HepG2 (cell line): ENCODE measurements at places on chromosomes 7 and 10. TPM values are rescaled to one million over a fixed set of nuclear protein-coding genes. Genes with fewer than 3 reads are reported as not detected.

SFRP4 gene
- 1.2 and 1.8 TPM in 2 replicates for total RNA-seq

CPEB3 gene
- 0.66 and 0.88 TPM in 2 replicates for total RNA-seq

ABCB1 gene
- 25.9 and 42.8 TPM in 2 replicates for total RNA-seq

PDE1C gene
- not detected in 2 replicates for total RNA-seq

DNA sequence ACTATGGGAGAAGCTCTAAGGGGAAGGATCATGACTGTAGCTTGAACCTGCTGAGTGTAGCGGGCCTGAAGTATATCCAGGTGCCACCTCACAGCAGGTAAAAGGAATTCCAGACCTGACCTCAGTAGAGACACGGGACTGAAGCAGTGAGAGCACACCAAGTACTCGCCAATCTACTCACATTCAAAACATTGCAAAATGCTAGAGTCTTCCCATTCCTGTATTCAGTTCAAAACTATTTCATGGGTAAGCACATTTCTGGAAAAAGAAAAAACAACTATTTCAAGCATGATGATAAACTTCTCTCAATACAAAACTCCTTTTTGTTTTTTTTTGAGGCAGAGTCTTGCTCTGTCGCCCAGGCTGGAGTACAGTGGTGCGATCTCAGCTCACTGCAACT lies 121.9 kb upstream of the AUTS2 start:
- H3K36me3 ChIP-seq, result no peaks in the 10 kb centered on the region
- H3K4me1 ChIP-seq, result no peaks in the 10 kb centered on the region
- no peak overlapping the region for H3K27ac ChIP-seq
- H3K27me3 ChIP-seq, result no peaks in the 10 kb centered on the region
- H3K4me3 ChIP-seq, result no peak overlapping the region

DNA sequence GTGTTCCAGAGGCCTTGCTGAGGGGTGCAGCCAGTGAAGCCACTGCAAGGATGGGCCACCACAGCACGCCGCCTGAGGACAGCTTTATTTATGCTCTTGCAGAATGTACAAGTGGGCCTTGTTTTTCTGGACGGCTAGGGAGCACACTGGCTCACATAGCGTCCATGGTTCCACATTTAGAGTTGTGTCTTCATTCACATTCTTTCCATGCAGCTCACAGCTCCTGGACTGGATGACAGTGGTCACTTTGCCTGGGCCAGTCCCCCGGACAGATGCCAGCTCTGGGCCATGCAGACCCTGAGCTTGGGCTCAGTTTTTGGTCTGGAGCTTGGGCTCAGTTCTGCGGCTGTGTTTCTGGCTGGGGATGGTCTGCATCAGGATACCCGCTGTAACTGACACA lies 2.6 kb upstream of the C10orf71 start:
- H3K4me3 ChIP-seq, result no peak overlapping the region
- no peak for DNase-seq
- peaks cover 2% of the 10 kb centered on the region; the same call in 1 of the 2 replicates for H3K27me3 ChIP-seq
- no peak overlapping the region for H3K27ac ChIP-seq

DNA sequence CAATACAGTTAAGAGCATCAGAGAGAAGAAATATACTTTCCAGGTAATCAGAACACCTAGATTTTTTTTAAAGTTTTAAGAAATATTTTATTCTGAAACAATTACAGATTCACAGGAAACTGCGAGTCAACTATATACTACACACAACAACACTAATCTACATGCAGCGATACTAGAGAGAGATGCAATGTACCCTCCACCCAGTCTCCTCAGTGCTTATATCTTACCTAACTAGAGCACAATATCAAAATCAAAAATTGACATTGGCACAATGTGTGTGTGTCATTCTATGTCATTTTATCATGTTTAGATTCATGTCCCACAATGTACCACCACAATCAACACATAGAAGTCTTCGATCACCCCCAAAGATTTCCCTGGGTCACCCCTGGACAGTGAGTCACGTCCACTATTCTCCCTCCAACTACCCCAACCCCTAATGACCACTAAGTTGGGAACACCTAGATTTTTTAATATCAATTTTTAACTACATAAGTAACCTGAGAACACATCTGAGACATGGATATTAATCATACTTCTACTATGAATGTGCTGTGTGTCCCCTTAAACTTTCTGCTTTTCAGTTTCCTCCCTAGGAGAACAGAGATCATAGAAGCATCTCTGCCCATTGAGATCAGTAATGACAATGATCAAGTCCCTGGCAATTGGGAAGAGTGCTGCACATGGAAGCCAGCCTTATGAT lies 86.5 kb downstream of the GSAP start:
- H3K4me3 ChIP-seq, result no peak overlapping the region
- H3K27ac ChIP-seq, result no peak overlapping the region
- DNase-seq, result no peak
- peaks cover 17% of the 10 kb centered on the region for H3K4me1 ChIP-seq
- peaks cover 5% of the 10 kb centered on the region; the same call in 1 of the 2 replicates for H3K36me3 ChIP-seq
- H3K27me3 ChIP-seq, result no peaks in the 10 kb centered on the region

- no peak overlapping the region for H3K27ac ChIP-seq
- H3K36me3 ChIP-seq, result no peaks in the 10 kb centered on the region
- no peak overlapping the region for H3K4me3 ChIP-seq
- no peaks in the 10 kb centered on the region; the same call in 1 of the 3 replicates for H3K27me3 ChIP-seq
These were observed 50.9 kb downstream of the ADCY1 start for GRCh38 chr7:45625067-45625466.

DNA sequence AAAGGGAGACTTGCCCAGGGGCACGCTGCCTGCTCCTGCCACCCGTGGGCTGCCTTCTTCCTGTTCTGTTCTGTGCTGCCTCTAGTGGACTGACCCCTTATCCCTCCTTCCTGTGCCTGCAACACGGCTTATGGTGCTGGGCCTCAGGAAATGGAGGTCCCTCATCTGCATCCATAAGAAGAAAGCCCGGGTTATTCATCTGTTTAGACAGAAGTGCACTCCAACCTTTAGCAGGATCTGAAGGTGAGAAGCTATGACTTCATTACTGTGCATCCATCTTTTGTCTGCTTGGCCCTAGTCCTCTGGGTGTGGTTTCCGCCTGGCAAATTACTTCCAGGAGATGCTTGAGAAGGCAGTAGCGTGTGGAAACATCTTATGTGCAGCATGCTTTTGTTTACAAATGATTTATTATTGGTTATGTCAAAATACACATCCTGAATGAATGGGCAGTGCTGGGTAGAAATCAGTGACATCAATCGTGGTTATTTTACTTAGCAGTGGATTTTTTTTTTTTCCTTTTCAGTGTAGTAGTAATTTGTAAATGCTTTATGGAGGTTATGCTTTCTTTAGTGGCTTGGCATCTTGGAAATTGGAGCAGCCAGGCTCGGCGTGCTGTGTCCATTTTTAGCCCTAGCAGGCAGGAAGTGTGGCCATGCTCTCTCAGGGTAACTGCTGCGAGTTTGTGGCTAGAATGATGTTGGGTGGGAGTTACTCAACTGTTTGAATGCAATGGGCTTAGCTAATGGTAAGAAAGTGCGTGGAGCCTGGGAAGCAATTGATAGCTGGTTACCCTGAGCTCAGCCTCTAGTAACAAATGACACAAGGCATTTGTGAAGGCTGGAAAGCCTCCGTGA lies 12.7 kb downstream of the PTPRE start:
- DNase-seq, result no peak
- H3K4me1 ChIP-seq, result no peaks in the 10 kb centered on the region
- no peaks in the 10 kb centered on the region for H3K36me3 ChIP-seq
- no peak overlapping the region for H3K4me3 ChIP-seq

DNA sequence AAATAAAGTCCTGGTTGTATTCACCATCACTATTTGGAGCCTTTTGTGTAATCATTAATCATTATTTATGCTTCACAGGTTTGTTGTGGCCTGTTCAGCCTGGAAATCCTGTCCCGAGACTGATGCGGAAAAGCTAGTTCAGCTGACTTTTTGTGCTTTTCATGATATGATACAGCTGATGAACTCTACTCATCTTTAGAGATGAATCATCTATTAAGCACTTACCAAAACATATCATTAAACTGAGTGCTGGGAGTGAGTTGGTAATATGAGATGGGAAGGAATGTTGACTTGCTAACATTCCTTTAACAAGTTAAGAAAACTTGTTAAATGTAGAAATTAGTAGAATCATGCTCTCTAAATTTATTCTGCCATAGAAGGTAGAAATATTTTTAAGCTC lies 53.0 kb downstream of the CROT start:
- peaks cover 19% of the 10 kb centered on the region for H3K4me1 ChIP-seq
- no peak overlapping the region for H3K27ac ChIP-seq
- H3K4me3 ChIP-seq, result no peak overlapping the region
- peaks cover 19% of the 10 kb centered on the region for H3K36me3 ChIP-seq
- DNase-seq, result no peak
